ENCODE measurements at places on chromosomes 5 and 9.

- DNase-seq: no peak
These were observed 330.5 kb downstream of the NPR3 start for GRCh38 chr5:33041586-33041985.

- no peak for DNase-seq
These were observed 25.9 kb upstream of the CFAP157 start for GRCh38 chr9:127680846-127681245.

DNA sequence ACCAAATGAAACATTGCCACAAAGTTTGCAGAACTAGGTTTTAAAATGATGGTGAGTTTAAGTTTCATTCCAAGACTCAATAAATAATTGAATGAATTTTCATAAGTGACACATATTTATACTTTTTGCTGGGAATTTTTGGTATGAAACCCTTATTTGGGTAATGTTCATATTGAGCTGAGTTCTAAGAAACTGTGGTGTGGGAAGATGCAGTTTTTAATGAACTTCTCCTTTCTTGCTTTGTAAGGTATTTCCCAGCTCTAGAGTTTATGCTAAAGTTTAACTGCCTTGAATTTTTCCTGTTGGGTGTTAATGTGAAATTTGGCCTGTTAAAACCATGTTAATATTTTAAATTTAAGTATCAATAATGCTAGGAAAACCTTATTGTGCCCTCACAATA is 15.1 kb downstream of the RABGAP1 start:
- DNase-seq: no peak

GRCh38 chr9:34592895-34593601 is 3.5 kb upstream of the CNTFR start:
- no peak for DNase-seq

DNA sequence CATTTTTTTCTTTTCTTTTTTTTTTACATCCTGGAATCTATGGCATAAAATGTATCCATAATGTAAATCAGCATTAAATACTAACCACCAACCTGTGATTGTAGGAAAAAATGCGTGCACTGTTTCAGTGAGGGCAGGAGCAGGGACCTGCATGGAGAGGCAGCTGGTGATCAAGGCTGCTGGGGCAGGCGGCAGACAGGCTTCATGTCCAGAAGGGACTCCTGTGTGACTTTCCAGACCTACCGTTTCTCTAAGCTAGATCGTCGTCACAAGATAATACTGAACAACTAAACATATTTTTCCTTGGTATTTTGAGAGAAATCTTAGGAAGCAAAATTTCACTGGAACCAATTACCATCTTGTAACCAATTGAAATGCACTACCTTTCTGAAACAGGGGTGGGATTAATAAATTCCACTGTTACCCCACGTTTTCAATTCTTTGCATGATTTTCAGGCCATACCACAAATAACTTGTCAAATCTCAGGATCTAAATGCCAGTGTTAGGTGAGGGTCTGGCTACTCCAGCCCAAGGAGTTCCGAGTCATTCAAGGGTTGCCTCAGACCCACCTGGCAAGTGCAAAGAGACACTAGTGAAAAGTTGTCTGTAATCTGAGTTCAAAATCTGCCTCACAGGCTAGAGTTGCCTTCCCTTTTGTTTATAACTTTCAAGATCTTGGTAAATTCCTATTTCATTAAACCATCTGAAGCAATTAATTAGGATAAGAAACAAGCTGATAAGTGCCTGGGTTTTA is 198.2 kb downstream of the SEMA5A start:
- DNase-seq: no peak

- peak; percentile 10 for DNase-seq
These were observed 31.7 kb upstream of the MEIKIN start for GRCh38 chr5:131977212-131977604.

DNA sequence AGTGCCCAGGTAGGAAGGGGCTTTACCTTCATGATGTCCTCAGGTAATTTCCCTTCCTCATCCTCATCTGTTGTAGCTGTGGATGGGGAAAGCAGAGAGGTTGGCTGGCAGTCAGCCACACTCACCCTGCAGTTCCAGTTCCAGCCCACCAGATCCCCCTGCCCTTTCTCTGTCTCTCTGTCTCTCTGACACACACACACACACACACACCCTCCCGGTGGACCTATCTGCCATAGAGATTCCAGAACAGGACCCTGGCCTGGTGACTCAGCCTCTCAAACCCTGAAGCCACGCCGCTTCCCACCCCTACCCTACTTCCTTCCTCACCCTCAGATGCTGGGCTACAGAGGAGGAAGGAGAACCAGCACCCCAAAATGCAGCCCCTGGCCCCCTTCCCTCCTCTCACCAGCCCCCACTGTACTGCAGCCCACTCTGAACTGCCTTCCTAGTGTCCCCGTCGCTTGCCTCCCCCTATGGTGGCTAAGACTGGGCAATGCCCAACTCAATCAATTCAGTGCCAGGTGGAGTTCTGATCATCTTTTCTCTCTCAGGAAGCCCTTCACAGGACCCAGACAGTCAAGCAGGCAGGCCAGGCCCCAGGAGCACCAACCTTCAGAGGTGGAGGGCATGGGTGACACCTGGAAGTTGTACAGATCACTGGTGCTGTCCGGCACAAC is 4.8 kb downstream of the IRF1 start:
- peak; percentile 48 for DNase-seq

DNA sequence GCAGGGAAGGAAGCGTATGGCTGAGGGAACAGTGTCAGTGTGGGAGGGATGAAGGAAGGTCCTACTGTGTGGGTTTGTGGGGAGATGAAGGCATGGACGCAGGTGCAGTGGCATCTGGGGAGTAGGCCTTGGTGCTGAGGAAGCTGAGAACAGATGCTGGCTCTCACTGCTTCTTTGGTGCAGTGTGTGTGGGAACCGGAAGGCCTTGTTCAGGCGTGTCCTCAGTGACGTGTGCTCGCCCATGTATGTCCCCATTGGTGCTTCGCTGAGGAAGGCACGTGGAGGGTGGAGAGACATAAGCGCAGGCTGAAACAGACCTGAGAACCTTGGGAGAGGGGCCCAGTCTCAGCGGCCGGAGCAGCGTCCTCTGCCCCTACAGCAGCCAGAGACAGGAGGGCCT is 18.7 kb downstream of the ADAMTS13 start:
- no peak for DNase-seq

DNA sequence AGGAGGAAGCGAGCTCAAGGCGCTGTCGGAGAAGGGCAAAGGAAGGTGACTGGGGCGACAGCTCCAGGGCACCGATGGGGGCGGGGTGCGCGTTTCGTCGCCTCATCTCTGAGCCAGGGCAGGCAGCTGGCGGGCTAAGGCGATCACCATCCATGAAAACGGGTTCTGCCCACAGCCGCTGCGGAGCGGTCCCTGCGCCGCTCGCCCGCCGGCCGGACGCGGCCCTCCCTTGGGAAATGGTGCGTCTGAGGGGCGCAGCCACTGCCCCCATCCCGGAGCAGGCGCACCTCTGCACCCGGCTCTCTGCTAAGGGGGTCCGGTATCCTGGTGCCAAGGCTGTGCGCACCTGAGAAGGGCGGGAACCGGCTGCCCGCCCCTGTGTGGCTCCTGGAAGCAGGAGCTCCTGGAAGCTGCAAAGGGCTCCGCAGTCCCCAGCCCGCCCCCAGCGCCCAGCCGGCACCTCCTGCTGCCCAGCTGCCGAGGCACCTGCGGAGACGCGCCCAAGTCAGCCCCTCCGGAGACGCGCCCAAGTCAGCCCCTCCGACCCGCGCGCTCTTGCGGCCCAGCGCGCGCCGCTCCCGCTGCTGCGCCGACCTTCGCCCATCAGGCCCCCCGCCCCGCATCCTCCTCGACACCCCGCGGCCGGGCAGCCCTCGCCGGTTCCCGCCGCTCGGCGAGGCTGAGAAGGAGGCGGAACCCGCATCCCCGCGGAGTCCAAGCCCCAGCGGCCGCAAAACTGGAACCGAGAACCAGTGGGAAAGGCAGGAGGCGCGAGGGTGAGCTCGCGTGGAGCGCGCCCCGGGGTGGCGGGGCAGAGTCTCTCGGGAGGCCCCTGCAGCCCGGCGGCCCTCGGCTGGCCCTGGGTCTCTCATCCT is 757 bp downstream of the ANKRD34B start:
- DNase-seq: no peak

GRCh38 chr5:25301836-25302235 is 657.1 kb upstream of the CDH10 start:
- no peak for DNase-seq

DNA sequence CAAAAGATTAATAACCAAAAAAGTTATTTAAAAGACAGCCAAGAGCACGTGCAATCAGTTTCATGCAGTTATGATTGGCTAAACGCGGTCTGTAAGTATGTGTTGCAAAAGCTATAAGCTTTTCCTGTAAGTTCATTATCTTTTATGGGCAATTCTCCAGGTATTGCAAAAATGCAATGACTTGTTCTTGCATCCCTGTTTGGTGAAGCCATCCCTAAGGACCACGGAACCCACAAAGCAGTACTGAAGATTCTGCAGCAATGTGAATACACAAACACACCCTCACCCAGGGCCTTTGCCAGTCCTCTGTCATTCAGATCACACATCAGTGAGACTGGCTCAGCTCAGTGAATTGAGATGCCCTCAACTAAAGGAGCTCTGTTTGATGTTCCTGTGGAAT is 11.4 kb downstream of the GCNT4 start:
- no peak for DNase-seq

DNA sequence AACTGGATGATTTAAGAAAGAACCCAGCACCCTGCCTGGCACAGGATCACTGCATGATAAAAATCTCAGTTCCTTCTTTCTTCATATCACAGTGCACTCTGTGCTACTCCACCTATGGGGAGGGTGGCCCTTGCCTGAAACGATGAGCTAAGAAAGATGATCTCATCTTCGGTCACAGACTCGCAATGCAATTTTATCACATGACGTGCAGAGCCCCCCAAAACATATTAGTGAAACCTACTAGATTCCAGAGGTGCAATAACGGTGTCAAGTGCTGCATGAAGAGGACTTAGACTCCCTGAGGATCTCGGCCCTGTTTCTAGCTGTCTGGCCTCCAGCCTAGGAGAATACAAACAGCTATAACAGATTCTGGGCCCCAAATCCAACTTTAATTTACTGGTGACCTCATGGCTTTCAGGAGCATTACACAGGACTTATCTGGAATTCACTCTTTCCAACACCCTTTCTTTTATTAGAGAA is 104.0 kb downstream of the EBF1 start:
- no peak for DNase-seq

- DNase-seq: no peak
These were observed 9.1 kb downstream of the FNIP1 start for GRCh38 chr5:131787736-131788135.

DNA sequence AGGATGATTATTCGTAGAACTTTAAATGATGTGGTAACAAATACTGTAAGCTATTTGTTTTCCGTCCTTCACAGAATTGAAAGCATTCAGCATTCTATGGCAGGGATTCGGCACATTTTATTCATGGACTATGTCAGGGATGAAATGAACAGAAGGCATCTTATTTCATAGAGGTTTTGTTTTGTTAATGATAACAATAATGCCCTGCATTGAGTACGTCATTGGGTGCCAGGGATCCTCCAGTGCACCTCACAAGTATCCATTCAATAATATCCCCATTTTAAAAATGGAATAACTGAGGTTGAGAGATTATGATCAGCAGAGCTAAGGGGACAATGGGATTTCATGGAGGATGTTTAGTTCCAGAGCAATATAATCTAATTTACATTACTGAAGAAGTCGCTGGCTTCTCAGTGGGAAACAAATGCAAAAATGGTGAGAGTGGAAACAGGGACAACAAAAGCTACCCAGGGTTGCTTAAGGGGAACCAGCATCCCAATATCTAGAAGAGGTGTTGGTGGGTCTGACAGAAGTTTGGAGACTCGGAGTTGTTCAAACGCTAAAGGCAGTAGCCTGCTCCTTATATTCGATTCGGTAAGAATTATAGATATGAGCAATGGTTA is 985.7 kb upstream of the WWC1 start:
- DNase-seq: no peak

DNA sequence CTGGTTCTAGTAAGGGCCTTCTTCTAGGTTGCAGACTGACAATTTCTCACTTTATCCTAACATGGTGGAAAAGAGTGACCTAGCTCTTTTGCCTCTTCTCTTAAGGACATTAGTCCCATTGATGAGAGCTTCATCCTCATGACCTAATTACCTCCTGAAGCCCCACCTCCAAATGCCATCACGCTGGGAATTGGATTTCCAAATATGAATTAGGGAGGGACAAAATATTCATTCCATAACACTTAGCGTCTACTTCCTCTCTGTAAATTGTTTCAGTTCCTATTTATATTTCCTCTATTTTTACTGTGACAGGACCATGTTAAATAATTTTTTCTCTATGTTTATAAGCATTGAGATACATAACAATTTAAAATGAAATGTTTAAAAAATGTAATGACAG is 408.8 kb downstream of the CDH10 start:
- DNase-seq: no peak

DNA sequence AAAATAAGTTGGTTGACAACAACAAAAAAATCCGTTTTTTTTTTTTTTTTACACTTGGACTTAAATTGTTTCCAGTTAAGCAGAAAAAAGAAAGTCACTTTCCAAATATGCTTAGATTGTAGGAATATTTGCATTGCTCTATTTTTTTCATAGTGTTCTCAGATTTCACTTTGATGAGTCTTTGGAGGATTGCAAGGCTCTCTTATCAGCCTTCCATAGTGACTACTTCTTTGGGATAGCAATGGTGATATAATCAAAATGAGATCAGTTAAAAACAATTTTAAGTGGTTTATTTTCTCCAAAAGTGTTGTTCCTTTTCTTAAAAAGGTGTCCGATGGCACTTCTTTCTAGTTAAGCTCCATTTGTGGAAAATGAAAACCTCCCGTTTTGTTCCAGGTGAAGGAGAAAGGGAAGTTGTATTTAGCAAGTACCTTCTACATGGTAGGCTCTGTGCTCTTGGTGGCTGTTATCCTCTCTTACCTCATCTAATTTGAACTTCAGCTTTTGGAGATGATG is 3.9 kb downstream of the RASGRF2 start:
- DNase-seq: no peak

GRCh38 chr5:179668391-179668790 is 12.4 kb downstream of the CBY3 start:
- peak; percentile 59 for DNase-seq

- no peak for DNase-seq
These were observed 321.6 kb upstream of the ITGA1 start for GRCh38 chr5:52466113-52466512.

DNA sequence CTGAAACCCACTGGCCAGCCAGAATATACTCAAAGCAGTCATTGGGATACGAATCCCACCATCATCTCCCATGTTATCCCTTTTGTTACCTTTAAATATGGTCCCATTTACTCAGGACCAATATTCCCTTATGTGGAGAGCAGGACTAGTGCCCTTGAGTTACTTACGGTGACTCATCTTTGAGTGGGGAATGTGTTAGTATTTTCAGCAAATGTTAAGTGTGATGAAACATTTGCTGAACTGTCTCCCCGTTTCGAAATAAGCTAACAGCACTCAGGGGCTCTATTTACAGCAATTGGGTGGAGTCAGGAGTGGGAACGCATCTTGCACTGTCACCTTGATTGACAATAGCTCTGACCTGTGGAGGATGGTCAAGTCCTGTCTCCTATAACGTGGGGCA is 67.4 kb downstream of the CTSL start:
- DNase-seq: no peak
